ENCODE measurements at places on chromosomes 11 and 22.

GRCh38 chr11:79610678-79611077 is 169.8 kb upstream of the TENM4 start:
- no peak for DNase-seq

GRCh38 chr22:37777122-37777687 is 30.5 kb upstream of the GCAT start:
- DNase-seq: no peak

DNA sequence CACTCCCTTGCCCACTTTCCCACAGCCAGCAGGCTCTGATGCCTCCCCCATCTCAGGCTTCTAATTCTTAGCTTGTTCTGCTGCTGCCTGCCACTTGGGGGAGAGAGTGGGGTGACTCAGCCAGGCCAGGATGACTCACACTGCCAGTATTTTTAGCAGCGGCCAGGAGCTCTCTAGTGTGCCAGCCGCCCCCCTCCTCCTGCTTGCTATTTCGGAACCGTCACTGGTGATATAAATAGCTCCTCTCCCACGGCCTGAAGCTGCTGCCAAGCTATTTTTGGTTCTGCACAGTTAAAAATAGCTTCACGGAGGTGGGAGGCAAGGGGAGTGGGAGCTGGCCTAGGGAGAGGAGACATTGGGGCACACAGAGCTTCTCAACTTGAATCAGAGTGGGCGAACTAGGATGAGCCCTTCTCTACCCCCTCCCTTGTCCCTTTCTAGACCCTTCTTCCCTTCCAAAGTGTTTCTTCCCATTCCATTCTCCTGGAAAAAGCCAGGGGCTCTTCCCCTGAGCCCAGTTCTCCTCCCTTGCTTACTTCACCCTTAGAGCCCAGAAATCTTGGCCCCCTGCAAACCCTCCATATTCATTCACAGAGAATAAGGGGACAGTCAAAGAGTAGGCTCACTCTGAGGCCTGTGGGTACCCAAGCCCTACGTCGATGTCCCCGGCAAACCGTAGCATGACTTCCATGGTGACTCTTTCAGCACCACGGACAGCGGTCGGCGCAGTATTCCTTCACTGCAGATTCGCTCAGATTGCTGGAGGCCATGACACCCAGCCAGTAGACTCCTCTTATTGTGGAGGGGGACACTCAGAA is 2.5 kb upstream of the NPAS4 start:
- peak; percentile 52 for DNase-seq

DNA sequence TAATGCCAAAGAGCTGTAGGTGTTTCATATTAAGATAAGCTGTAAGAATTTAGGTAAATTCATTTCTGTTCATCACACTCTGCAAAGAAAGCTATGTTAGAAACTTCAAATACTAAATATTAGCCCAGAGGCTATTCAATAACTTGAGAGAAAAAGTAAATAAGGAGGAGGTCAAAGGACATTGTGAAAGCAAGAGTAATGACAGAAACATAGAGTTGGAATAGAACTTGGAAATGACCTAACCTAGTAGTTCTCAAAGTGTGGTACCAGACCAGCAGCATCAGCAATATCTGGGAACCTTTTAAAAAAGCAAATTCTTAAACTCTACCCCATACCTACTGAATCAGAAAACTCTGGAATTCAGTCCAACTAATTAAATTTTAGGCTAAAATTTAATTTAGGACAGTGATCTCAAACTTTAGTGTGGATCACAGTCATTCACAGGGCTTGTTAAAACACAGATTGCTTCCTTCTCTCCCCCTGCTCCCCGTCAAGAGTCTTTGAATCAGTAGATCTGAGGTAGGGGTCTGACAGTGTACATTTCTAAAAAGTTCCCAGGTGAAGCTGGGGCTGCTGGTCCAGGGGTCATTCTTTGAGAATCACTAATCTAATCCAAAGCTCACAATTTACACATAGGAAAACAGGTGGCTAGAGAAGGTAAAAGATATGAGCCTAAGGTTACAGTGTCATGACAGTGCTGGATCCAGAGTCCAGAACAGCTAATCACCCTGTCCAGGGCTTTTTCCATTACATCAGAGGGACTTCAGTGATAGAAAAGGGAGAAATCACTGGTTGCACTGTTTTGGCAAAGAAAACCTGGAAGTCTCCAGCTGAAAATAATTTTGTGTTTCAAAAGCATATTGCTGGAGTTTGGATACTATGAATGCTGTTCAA is 241.1 kb downstream of the SOX6 start:
- no peak for DNase-seq

GRCh38 chr11:84243629-84244263 is 957.6 kb upstream of the CCDC90B start:
- no peak for DNase-seq

DNA sequence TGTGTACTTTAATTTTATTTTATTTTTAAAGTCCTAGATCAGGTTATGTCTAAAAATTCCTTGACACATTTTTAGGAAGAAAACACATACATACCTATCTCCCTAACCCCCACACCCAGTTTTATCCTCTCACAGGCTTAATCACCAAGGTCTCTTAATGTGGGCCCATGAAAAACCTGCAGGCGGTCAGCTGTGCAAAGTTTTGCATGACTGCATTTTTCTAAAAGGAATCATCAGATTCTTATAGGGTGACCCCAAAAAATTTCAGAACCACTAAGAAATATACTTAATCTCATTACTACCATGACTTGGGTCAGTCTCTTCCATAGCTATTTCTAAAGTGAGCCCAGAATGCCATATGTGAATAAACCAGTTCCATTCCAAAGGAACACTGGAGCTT is 19.8 kb downstream of the SAA1 start:
- no peak for DNase-seq

DNA sequence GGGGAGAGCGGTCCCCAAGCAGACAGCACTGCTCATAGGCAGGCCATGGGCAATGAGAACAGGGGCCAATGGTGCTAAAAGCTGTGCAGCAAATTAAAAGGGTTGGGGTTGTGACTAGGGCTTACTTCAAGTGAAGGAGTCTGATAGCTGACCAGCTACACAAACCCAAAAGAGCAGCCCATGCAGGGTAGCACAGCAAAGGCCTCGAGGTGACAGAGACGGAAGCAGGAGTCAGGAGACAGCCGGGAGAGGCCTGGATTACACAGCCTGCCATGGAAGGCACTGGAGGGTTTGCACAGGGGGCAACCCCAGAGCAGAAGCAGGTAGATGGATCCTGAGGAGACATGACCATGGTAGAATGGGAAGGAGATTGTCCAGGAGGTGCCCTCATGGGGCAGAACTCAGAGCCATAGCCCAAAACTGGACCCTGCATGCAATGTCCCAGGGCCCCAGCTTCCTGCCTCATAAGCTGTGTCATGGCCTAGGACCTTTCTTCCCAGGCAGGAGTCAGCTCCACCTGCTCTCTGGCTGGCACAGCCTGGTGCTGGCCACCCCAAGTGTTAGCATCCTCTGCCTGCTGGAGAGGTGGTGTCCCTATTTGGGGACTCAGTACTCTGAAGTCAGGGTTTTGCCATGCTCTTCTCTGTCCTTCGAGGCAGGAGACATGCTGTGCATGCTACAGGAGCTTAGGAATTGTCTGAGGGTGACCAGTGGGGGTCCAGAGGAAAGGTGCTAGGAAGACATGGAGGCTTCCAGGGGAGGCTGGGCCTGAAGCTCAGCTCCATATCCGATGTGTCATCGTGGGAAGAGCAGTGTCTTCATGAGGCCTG is 33.3 kb downstream of the RSPH14 start:
- DNase-seq: no peak

DNA sequence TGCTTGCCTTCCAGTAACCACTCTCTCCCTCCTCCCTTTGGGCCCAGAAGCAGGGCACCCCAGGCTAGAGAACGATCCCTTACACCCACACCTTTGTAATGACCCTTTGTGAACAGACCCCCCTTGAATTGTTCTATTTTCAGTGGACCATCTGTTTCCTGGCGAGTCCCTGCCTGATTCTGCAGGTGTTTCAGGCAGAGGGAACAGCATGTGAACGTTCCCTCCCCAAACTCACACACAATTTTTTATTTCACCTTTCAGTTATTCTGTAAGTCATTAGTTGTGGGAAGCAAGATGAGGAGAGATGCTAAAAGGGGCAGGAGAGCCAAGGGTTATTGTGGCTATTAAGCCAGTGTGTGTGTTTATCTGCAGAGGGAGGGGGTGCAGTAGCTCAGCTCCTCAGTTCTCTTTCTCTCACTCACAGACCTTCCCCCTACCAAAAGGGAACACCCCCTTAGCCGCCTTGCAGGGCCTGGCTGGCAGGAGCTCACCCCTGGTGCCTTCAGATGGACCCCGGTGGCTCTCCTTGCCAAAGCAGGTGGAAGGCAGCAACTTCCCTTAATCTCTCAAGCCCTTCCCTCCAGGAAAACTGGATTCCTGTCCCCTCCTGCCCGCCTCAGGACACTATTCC is 64.8 kb upstream of the SPON1 start:
- DNase-seq: no peak

DNA sequence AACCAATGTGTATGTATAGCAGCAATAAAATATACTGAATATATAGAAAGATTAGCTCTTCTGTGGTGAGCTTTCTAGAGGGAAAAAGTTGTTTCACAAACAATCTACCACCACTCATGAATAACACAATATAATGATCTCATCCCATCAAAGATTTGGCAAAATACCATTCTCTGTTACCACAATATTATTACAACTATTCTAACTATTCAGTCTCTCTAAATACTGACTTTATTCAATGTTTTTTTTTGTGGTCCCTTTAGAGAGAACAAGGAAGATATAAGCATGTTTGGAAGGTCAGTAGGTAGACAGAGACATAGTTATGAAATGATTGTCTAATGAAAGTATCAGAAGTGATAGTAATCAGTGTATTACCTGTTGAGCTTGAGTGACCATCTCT is 7.8 kb downstream of the CCDC90B start:
- no peak for DNase-seq

DNA sequence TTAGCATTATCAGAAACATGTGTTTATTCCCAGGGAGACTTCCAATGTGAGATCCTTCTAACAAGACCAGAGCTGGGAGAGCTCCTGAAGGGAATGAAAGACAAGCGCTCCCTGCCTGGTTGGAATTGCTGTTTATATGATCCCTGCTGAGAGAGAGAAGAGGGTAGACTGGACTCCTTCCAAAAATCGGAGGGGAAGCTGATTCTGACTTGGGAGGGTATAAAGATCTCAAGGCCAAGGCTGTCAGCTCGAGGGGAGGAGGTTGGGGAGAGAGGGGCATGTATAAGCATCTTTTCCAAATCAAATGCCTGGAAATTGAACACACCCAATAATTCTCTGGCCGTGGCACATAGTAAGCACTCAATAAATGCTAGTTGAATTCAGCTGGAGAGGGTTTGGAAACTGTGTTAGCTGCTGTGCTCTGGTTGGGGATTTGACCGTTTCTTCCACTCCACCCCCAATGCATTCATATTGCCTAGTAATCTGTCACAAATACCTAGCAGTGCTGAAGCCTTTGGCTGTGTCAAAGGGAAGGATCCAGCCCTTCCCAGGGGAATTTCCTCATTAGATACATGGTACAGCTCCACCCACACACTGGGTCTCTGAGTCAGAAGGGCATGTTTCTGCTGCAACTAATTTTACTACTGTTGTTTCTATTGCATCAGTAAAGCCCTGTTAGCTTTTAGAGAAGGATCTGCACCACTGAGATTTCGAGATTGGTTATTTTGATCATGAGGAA is 61.5 kb downstream of the CACNG2 start:
- no peak for DNase-seq

GRCh38 chr11:101466352-101466751 is 117.5 kb downstream of the TRPC6 start:
- no peak for DNase-seq

DNA sequence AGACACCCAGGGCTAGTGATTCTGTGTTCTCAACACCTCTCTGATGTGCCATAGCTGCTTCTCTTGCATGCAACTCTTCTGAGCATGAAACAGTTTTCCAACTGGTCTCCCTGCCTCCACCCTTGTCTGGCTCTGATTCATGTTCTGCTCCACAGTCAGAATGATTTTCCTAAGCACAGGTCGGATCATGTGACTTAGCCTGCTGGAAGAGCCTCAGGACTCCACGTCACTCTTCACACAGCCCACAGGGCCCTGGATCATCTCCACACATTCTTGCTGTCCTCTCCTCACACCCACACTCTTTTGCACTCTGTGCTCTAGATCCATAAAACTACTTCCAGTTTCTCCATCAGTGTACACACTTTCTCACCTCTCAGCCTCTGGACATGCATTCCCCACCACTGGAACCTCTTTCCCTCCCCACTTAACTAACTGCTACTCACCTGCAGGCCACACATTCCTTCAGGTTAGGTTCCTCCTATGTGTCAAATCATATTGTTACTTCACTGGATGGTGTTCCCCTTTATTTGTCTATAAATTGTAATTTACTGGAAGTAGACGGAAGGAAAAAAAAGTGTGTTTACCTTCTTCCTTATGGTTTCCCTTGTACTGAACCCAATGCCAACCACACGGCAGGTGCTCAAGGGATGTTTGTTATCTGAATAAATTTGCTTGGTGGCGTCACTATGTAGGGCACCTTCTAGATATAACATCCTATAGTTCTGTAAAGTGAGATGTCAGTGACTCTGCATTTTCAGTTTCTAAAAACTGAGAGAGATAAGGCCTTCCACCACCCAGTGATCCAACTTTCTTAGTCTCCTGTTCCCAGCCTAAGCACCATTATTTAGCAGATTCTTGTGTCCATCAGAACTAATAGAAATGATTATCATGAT is 133.7 kb downstream of the ETS1 start:
- DNase-seq: peak; percentile 39

- DNase-seq: no peak
Observed at GRCh38 chr11:23859087-23859486, 637.8 kb upstream of the LUZP2 start.

DNA sequence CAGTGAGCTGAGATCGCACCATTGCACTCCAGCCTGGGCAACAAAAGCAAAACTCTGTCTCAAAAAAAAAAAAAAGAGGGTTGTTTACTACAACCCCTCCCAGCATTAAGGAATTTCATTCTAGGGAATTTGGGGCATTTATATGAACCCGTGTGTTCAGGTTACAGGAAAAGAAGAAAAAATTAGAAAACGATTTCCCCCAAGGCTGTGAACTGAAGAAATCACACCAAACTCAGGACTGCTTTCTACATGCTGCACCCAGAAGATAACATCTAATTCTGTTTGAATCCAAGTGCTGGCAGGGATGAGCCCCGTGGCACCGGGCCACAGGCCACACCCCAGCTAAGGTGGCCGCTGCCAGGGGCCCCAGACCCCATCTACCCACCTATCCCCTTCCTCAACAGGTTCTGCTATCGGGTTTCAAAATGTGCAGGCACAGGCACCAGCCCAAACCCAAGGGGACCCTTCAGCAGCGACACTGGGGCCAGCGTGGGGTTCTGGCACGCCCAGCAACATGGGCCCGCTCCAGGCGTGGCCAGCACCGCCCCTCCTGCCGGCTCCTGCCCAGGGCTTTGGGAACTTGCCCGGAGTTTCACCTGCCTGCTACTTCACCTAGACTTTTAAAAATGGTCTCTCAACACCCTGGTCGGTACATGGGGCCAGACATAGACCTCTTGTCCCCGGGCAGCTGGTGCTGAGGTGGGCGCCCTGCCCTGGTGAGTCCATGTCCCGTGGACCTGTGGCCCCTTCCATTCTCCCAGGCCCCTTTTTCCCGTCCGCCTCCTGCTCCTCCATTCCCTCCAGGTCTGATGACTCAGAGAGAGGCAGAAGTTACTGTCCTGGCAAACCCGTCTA is 11.8 kb downstream of the CELSR1 start:
- no peak for DNase-seq

- DNase-seq: no peak
Observed at GRCh38 chr11:110471371-110471770, 41.6 kb downstream of the FDX1 start.

- DNase-seq: no peak
Observed at GRCh38 chr11:38950867-38951266, 2352.8 kb upstream of the RAG2 start.
